ENCODE measurements at places on chromosomes 12 and 14. TPM values are rescaled to one million over a fixed set of nuclear protein-coding genes. Genes with fewer than 3 reads are reported as not detected.

The NOVA1 gene
- 8.7 TPM for total RNA-seq

The LRRC10 gene
- not detected for total RNA-seq

The OR10A7 gene
- not detected for total RNA-seq

The RDH11 gene
- total RNA-seq, result 42.1 TPM

The AEBP2 gene
- 42.6 TPM for total RNA-seq

The SYCP3 gene
- 0.14 TPM for total RNA-seq

The SALL2 gene
- 15.8 TPM for total RNA-seq

The TRPV4 gene
- total RNA-seq, result 0.36 TPM

The RBP5 gene
- 0.71 TPM for total RNA-seq

The ADSS1 gene
- total RNA-seq, result 10.2 TPM

The ASIC1 gene
- 5.7 TPM for total RNA-seq

The STON2 gene
- total RNA-seq, result 12.2 TPM

The LAG3 gene
- total RNA-seq, result 3.3 TPM

The INSM2 gene
- total RNA-seq, result not detected

The CCNK gene
- 18.1 TPM for total RNA-seq

GRCh38 chr12:73769337-73769736 is 768.3 kb upstream of the ATXN7L3B start:
- H3K4me3 ChIP-seq, result no peak overlapping the region
- H3K27me3 ChIP-seq, result no peaks in the 10 kb centered on the region
- no peak overlapping the region for H3K27ac ChIP-seq

- no peak overlapping the region for H3K27ac ChIP-seq
- H3K27me3 ChIP-seq, result no peaks in the 10 kb centered on the region
- no peaks in the 10 kb centered on the region for H3K4me1 ChIP-seq
These were observed 8.5 kb downstream of the TMEM233 start for GRCh38 chr12:119601877-119602733.

GRCh38 chr12:116179384-116179783 is 98.1 kb downstream of the MED13L start:
- no peaks in the 10 kb centered on the region for H3K36me3 ChIP-seq
- no peak overlapping the region for H3K4me3 ChIP-seq
- no peak for DNase-seq
- H3K4me1 ChIP-seq, result no peaks in the 10 kb centered on the region

DNA sequence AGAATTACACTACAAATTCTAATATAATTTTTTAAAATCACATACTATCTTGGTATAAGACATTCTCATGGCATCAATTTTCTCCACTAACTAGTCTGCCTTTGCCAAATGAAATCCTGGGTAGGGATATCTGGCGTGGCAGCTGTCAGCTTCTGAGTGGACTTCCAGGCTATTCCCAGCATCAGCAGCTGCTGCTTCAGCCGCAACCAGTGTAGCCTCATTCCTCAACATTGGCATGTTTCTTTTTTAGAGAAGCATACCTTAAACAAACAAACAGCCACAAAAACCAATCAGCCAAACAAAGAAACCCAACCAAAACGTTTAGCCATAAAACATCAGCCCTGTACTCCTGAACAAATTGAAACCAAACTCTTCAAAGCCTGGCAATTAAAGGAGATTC is 235.8 kb downstream of the SSPN start:
- H3K27ac ChIP-seq, result no peak overlapping the region
- no peaks in the 10 kb centered on the region for H3K4me1 ChIP-seq

DNA sequence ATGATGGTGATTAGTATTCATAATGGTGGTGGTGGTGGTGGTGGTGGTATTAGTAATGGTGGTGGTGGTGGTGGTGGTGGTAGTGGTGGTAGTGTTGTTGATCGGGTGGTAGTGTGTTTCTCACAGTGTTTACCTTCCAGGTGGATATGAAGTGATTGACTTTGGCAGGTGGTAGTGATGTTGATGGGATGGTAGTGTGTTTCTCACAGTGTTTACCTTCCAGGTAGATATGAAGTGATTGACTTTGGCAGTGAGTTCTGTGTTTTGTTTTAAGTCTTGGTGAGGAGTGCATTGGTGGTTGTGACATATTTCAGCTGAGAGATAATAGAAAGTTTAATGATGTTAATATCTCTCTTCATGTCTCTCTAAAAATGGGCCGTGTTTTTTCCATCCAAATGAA is 189.4 kb downstream of the TMTC2 start:
- no peaks in the 10 kb centered on the region for H3K27me3 ChIP-seq
- no peaks in the 10 kb centered on the region for H3K36me3 ChIP-seq
- peaks cover 40% of the 10 kb centered on the region for H3K4me1 ChIP-seq
- H3K4me3 ChIP-seq, result no peak overlapping the region
- no peak overlapping the region for H3K27ac ChIP-seq

GRCh38 chr12:26748741-26749431 is 84.1 kb downstream of the ITPR2 start:
- H3K36me3 ChIP-seq, result no peaks in the 10 kb centered on the region
- no peaks in the 10 kb centered on the region for H3K27me3 ChIP-seq
- no peak overlapping the region for H3K4me3 ChIP-seq
- peak overlapping the region; percentile 3 for H3K27ac ChIP-seq
- peaks cover 63% of the 10 kb centered on the region for H3K4me1 ChIP-seq

DNA sequence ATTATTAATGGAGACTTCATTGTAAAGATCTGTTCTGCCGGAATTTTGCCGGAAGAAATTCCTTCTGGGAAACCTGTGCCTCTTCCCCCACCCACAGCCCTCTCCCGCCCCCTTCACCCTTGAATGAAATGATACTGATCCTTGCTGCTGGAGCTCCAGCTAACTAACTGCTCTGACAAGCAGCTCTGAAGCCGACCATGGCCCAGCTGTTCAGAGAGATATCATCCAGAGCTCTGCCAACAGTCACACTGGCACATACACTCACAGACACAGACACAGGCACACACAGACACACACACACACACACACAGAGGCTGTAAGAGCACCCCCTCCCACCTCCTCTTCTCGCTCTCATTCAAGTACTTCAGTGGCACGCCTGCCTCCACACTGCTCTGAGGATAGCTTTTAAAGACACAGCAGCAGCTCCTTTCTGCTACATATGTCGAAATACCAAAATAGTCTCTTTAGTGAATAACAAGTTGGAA is 88.6 kb downstream of the R3HDM2 start:
- peak overlapping the region; percentile 33 for H3K27ac ChIP-seq
- H3K4me3 ChIP-seq, result no peak overlapping the region
- H3K4me1 ChIP-seq, result peaks cover 27% of the 10 kb centered on the region
- no peaks in the 10 kb centered on the region for H3K27me3 ChIP-seq

DNA sequence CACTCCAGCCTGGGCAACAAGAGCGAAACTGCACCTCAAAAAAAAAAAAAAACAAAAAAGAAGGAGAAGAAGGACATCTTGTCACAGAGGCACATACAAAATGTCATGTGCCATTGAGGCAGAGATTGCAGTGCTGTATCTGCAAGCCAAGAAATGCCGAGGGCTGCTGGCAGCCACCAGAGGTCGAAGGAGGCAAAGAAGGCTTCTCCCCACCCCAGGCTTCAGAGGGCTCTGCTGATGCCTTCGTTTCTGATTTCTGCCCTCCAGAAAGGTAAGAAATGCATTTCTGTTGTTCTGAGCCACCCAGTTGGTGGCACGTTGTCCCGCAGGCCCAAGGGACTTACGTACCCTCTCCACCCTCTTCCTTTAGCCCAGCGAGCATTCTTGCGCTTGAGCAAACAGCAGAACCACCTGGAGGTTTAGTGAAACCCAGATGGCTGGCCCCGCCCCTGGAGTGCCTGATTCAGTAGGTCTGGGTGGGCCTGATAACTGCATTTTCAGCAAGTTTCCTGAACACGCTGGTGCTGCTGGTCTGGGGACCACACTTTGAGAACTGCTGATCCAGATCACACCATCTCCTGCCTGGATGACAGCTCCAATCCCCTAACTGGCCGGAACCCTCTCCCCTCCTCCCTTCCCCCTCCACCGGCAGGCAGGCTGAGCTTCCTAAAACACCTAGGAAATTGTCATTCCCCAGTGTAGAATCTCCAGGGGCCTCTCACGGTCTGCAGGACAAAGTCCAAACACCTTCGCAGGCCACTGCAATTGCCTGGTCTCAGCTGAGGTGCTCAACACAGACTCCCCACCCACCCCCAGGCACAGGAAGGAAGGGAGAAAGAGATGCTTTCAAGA is 21.1 kb upstream of the SCARB1 start:
- H3K27ac ChIP-seq, result no peak overlapping the region
- no peak for DNase-seq
- H3K36me3 ChIP-seq, result no peaks in the 10 kb centered on the region
- H3K4me1 ChIP-seq, result no peaks in the 10 kb centered on the region

DNA sequence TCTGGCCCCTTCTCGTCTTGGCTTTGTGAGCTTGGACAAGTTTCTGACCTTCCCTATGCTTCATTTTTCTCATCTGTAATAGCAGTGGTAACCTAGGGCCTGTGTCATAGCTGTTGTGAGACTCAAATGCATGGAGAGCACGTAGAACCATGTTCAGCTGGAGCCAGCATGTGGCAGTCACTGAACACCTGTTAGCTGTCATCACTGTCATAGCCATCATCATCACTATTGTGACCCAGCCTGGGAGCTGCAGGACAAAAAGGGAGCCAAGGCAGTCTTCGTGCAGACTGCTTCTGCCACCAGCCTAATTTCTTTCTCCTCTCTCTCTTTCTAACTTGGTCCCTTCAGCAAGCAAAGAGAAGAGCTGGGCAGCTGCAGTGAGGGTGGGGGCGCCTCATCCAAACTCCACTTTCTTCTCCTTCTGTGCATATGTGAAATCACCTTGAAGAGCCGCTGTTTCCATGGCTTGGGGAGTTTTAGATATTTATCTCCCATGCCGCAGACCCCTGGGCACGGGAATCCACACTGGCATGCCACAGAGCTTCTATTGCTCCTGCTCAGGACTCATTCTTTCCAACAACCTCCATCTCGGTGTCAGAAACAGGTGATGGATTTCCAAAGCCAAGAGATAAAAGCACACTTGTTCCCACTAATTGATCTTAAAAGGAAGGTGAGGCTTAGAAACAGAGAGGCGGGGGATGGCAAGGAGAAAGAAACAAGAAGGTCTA is 87.0 kb downstream of the SRRM4 start:
- H3K27ac ChIP-seq, result no peak overlapping the region
- no peak overlapping the region for H3K4me3 ChIP-seq
- DNase-seq, result no peak
- H3K27me3 ChIP-seq, result no peaks in the 10 kb centered on the region

DNA sequence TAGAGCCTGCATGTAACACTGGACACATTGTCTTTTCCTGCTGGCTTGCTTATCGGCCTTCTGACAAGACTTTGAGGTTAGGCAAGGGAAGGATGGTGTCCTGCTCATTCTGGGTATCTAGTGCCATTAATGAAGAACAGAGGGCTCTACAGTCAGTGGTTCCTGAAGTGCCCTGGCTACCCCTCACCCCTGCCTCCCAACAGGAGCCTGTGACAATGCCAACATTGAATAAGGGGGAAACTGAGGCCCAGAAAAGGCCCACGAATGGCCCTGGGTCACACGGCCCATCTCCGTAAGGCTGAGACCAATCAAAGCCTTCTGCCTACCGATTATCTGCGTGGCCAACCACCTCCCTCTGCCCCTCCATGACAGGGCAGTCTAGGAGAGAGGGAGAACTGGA is 2.1 kb downstream of the IFI27L2 start:
- H3K36me3 ChIP-seq, result no peaks in the 10 kb centered on the region
- H3K27me3 ChIP-seq, result no peaks in the 10 kb centered on the region
- no peak for DNase-seq
- peaks cover 5% of the 10 kb centered on the region for H3K4me1 ChIP-seq

- H3K4me1 ChIP-seq, result no peaks in the 10 kb centered on the region
- peaks cover 17% of the 10 kb centered on the region for H3K27me3 ChIP-seq
- H3K36me3 ChIP-seq, result no peaks in the 10 kb centered on the region
These were observed 13.6 kb downstream of the BCL11B start for GRCh38 chr14:99258341-99258861.

GRCh38 chr12:62075870-62076269 is 184.3 kb upstream of the USP15 start:
- H3K4me3 ChIP-seq, result no peak overlapping the region
- H3K27ac ChIP-seq, result no peak overlapping the region
- H3K27me3 ChIP-seq, result no peaks in the 10 kb centered on the region
- H3K4me1 ChIP-seq, result no peaks in the 10 kb centered on the region

DNA sequence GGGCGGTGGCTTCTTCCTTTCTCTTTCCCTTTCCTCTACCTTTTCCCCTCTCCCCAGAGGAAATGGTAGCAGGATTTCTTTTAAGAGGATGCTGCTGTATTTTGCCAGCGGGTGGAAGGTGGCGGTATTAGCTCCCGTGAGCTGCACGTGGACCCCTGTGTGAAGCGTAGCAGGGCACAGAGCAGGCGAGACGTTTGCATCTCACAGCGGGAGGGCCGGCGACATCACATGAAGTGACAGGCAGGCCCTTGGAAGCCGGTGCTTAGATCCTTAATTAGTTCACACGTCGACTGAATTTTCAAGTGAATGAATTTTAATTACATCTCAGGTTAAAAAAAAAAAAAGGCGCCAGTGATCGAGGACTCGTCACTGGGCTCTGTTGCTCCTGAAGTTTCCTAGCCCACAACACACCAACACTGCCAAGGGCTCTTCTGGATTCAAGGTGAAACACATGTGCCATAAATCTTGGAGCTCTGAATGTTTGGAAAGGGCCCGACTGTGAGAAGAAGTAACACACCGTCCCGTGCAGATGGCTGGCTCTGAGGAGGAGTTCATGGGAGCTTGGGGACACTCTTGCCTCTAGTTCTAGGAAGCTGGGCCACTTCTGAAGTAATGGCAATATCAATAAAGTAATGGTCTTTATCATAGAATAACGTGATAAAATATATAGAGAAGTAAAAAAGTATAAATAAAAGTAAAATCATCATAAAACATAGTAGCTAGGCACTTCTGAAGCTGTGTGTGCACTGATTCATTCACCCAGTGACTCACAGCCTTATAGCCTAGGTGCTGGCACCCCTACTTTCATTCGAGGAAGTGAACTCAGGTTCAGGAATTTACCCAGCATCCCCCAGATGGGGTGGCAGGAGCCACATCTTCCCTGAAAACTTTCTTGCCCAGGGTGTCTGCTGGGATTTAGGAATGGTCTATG is 75.3 kb downstream of the AACS start:
- no peaks in the 10 kb centered on the region for H3K4me1 ChIP-seq
- H3K27me3 ChIP-seq, result no peaks in the 10 kb centered on the region
- no peak for DNase-seq
- no peak overlapping the region for H3K27ac ChIP-seq
- H3K4me3 ChIP-seq, result no peak overlapping the region
- H3K36me3 ChIP-seq, result no peaks in the 10 kb centered on the region

DNA sequence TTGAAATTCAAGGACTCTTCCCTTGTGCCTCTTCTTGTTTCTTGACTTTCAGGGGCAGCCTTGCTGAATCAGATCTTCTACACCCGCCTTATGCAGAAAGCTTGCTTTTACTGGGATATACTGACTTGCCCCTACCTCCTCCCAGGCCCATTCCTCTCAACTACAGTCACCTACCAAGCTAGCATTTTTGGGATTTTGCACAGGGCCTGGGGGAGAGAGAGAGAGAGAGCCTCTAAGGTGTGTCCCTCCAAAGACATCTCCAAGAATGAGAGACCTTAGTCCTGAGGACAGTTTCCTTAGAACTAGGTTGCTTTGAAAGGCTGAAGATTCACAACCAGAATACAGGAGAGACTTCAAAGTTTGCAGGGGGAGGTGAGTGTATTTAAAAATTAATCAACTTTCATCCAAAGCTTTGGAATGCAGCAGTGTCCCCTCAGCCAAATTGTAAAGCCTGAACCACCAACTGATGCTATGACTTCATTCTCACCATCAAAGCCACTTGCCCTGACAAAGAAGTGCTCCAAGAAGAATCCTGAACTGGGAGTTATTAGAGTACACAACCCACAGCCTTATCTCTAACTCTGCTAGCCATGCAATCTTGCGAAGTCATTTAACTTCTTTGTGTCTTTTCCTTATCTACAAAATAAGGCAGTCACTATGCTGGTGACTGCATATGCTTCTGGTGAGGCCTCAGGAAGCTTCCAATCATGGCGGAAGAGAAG is 96.1 kb upstream of the EGLN3 start:
- H3K4me1 ChIP-seq, result no peaks in the 10 kb centered on the region
- DNase-seq, result no peak
- no peaks in the 10 kb centered on the region for H3K27me3 ChIP-seq
- H3K4me3 ChIP-seq, result no peak overlapping the region
